ENCODE measurements at places on chromosomes 4 and X.

DNA sequence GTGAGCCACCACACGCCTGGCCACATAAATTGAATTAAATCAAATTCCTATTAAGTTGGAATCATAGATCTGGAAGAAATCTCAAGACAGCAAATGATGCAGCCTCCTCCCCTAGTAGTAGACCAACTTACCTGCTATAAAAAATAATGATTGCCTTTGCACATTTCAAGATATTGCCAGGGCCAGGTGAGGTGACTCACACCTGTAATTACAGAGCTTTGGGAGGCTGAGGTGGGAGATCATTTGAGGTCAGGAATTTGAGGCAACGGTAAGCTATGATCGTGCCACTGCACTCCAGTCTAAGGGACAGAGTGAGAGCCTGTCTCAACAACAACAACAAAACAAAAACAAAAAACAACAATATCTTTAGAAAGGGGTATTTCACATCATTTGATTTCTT lies 17.0 kb upstream of the WWC2 start:
- DNase-seq: no peak

- DNase-seq: no peak
Measured at GRCh38 chr4:26905172-26905571, 44.5 kb downstream of the STIM2 start.

DNA sequence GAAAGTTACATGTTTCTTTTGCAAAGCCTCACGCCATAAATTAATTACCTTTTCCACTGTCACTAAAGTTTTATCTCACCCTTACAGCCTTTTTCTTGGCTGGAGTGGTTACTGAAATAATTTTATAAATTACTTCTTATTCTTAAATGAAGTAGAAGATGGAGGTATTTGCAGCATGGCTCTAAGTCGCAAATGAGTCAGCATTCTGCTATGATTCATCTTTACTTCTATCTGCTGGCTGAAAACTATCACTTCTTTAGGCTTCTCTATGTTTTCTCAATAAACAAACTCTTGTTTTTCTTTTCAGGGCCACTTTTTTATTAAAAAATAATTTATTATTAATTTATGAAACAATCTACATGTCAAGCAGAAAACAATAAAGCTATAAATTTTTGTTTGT lies 210.2 kb upstream of the GYPA start:
- DNase-seq: no peak

DNA sequence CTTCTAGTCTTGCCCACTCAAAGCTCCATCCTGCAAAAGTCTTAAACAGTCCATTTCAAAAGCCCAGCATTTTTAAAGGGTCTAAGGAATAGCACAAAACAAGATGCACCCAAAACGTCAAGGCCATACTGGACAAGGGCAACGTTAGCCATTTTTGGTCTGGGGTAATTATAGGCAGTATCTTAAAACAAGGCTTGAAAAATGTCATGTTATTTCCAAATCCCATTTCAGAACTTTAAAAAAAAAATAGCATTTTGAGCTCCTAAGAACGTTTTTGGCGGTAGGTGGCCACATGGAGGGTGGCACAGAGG lies 584 bp upstream of the TMEM165 start:
- no peak for DNase-seq

DNA sequence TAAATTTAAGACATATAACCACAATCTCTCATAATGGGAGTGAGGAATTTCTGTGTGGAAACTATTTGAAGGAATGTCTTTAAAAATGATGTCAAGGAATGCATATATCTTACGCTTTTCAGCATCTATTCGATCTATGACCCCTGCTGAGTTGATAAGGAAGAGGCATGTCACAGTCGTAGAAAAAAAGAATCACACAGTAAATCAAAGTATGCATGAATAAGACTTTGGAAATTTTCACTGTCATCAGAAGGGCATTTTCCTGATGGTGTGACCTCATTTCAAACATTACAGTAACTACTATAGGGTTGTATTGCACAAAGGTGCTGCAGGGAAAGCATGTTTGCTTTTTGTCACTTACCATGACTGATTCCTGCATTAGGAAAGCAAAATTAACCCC lies 41.5 kb downstream of the REELD1 start:
- no peak for DNase-seq

DNA sequence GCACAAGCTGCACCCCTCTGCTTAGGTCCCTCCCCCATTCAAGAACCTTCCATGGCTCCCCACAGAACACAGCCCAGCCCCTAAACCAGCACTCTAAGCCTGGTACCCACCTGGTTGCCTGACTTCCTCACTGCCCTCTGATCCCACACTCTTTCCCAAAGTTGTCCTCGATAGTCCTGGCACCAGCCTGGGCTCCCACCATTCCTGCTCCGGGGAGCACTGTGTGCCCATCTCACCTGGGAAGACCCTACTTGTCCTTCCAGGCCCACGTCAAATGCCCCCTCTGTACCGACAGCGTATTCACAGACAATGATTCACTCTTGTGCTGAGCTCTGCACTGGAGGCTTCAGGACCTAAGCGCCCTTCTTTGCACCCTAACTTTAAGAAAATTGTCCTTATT lies 40.1 kb downstream of the ABLIM2 start:
- DNase-seq: no peak

GRCh38 chr4:169116270-169116901 lies 106.3 kb upstream of the CBR4 start:
- no peak for DNase-seq

DNA sequence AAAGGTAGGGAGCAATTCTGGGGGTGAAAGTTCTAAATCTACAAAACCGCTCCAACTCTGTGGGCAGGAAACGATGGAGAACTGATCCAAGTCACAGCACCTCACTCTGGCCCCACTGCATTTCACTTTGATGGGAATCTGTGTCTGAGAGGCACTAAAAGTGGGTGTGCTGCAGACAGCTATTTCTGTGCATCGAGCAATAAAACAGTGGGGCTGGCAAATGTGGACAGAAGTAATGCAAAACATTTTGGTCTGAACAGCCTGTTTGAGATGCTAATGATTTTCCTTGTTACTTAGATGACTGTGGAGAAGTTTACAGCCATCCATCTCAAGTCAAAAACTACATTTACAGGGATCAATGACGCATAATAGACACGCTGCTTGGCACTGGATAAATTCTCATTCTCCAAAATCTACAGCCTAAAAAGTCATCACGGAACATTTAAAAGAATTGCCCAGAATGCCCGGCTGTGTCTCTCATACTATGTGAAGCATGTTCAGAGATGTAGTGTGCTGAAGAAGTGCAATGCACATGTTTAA lies 1671.6 kb upstream of the TENM3 start:
- no peak for DNase-seq

DNA sequence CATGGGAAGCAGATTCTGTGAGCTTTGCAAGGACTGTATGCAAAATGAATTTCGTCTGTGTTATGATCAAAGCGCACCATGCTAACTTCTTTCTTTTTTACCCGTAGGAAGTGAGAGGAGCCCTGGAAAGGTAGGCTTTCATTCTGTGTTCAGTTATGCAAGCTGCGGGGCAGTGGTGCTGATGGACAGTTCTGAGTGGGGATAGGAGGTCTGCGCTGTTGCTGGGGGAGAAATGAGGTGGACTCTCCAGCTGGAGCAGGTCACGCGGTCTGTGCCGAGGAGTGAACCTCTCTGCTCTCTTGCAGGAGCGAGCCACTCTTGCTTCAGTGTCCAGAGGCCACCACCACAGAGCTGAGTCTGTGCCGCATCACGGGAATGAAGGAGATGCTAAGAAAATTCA lies 4.5 kb downstream of the TRIML1 start:
- DNase-seq: no peak

DNA sequence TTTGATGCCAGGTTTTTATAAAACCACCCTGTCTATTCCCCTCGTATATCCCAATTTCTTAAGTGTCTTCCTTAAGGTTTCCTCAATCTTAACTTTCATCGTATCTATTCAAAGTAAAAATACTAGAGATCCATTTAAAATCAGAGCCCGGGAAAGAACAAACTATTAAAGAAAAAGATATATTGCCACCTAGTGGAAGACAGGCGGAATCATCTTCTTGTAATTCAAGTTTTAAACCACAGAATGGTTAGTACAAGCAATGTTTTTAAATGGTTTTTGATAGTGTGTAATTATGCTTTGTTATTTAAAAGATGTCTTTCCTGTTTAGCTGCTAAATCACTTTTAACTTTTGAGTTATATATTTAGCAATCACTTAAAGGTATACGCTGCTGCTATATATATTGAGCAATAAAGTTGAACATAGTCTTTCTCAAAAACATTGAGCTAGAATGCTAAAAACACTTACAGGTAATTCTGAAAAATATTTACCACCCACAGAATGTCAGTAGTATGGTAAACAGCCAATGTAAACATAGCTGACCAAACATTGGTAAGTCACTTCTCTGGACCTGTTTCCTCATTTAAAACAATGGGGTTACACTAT lies 18.2 kb downstream of the PRDM8 start:
- peak; percentile 41 for DNase-seq

- DNase-seq: no peak
Measured at GRCh38 chr4:159282329-159282728, 179.4 kb downstream of the RAPGEF2 start.

GRCh38 chr4:2416564-2417225 lies 1.8 kb downstream of the ZFYVE28 start:
- no peak for DNase-seq

GRCh38 chr4:13117185-13117584 lies 367.0 kb downstream of the RAB28 start:
- no peak for DNase-seq

- no peak for DNase-seq
Measured at GRCh38 chr4:6855692-6856297, 53.8 kb upstream of the TBC1D14 start.

GRCh38 chrX:85569686-85570085 lies 190.2 kb upstream of the POF1B start:
- DNase-seq: peak; percentile 10

DNA sequence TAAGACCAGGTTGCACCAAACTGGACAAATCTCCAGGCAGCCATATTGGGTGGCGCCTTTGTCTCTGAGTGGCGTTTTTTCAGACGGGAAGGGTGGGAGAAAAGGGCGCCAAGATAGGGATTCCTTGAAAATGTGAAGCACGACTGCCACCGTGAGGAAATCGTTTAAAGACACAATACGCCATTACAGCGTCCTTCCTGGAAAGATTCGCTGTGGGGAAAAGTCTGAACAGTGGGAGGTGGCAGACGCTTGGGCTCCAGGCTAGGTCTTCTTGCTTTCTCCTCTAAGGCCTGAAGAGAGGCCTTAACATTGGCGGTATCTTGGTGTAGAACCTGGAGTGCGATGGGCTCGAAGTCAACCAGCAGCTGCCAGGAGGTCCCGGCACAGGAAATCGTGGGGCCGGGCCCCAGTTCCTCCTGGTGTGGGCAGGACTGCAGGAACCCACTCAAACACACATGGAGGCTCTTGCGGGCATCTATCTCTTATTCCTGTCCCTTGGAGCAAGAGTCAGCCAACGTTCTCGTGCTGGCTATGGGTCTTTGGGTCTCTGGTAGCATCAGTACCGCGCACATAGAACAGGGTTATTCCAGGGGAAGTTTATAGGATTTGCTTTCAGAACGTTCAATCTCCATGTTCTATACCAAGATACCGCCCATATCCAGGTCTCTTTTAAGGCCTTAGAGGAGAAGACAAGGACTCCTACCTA lies 208.8 kb downstream of the OR13H1 start:
- peak; percentile 58 for DNase-seq

DNA sequence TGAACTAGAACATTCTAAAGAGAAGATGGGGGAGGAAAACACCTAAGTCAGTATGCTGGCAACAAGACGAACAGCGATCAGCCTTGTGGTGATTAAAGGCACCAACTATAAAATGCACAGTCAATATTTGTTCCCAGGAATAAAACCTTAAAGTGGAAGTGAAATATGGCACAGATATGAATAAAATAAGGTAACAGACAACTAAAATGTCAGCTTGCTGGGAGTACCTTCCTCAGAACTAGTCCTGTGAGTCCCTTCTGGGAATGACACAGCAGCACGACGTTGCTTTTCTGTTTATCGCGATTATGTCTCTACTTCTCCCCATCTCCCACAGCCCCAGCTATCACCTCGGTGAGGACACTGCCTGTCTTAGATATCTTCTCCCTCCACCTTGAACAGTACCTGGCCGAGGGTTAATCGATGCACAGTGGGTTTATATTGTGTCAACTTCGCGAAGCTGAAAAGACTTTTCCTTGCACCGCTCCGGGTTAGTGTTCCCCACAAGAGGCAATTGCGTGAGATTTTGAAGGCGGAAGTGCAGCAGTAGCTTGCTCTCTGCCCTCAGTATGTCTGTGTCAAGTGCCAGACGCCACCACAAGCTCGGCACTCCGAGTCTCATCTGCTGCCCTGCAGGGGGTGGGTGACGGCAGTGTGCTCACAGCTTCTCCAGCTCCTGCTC lies 17.4 kb downstream of the MTNR1A start:
- DNase-seq: no peak

DNA sequence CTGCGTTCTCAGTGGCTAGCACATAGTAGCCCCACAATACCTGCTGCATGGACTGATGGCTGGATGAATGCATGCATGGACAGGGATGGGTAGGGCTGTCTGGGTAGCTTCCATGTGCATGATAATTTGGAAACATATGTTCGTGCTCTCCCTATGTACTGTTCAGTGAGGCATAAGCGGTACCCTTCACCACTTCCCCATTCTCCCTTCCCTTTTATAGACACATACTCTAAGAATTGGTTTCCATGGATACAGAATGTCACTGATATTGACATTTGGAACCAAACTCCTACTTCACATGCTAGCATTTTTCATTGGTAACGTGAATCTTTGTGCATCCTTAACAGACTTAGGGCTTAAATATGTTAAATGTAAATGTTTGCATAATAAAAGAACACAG lies 20.4 kb downstream of the USP46 start:
- DNase-seq: no peak

DNA sequence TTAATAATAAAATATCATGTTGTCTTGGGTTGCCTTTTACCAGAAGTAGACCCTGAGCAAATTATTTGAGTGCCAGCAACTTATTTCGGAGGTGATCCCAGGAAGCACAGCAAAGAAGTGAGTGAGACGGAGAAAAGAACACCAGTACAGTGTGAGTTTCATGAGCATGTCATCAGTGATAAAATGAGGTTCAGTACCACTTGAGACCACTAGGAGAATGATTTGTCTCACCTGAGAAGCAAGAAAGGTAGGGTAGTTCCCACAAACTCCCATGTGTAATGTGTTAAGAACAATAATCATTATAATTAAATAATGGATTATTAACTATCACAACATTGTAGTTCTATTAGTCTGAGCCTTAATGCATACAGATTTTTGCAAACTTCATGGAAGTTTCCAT lies 112.8 kb upstream of the DMD start:
- no peak for DNase-seq

DNA sequence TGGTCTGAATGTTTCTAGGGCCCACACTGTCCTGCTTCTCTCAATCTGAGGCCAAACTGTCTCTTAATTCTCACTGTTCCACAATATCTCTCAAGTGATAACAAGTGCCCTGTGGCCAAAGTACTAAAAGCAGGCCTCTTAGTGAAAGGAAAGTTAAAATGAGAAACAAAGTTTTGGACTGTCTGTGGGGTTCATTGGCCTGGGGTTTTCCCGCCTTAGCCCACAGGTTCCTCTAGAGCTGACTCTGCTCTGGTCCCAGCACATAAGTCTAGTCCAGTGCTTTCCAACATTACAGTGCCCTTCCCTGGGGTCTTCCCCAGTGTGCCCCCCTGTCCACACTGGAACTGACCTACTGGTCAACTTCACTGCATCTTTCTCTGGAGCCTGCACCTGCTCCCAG lies 6.3 kb downstream of the MAGEB1 start:
- DNase-seq: no peak

Measured in NCI-H1417 treated with DMSO at 0.1 percent for 48 hours (cell line).